ENCODE measurements at places on chromosomes 1 and 21. TPM values are rescaled to one million over a fixed set of nuclear protein-coding genes. Genes with fewer than 3 reads are reported as not detected.
A peak's percentile ranks its signal among the peaks of the same experiment; 100 is the strongest.

DNA sequence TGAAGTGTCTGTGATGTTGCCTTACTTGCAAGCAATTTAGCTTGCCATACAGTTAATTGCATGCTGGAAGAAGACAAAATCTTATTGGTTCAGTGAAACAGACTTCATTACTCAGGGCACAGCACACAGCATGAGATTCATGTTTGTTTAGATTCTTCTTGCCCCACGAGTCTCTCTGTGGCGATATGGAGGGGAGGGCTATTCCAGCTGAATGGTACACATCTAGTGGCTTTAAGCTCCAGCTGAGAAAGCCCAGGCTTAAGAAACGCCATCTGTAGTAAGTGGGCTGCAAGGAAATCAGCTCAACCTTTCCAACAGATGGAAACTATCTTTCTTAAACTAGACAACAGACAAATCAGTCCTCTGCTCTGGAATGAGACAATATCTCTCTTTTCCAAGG lies 1022.0 kb downstream of the NCAM2 start:
- DNase-seq, result no peak

- no peak for DNase-seq
Observed at GRCh38 chr1:178150610-178151009, 56.7 kb downstream of the RASAL2 start.

- peak; percentile 65 for DNase-seq
Observed at GRCh38 chr1:106526650-106527049, 529.8 kb upstream of the PRMT6 start.

- no peak for DNase-seq
Observed at GRCh38 chr1:181948372-181948771, 113.1 kb downstream of the ZNF648 start.

DNA sequence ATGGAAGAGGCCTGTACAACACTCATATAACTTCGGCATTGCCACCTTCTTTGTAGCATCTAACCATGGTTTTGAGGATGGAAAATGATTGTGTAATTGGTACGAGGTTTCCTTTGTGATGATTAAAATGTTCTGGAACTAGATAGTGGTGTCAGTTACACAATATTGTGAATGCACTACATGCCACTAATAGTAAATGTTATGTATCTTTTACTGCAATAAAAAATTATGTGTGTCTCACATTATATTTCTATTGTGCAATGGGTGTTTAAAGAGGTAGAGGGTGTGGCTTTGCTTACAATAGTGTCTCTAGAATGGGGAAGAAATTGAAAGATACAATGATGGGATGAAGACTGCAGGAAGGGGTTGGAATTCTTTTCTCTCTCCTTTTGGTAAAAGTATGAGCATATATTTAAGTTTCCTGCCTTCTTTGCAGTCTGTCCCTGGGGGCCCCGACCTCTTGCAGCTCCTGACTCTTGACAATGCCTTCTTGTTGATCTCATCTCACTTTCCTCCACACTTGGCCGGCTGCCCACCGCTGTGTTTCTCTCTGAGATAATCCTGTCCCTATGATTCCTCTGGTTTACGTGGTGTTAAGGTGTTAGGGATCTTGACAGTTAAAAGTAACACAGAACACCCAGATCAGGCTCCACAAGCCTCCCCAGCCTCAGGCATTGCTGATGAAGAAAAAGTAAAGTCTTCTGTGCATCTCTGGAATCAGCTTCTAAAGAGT lies 39.3 kb downstream of the MTARC1 start:
- DNase-seq, result no peak

DNA sequence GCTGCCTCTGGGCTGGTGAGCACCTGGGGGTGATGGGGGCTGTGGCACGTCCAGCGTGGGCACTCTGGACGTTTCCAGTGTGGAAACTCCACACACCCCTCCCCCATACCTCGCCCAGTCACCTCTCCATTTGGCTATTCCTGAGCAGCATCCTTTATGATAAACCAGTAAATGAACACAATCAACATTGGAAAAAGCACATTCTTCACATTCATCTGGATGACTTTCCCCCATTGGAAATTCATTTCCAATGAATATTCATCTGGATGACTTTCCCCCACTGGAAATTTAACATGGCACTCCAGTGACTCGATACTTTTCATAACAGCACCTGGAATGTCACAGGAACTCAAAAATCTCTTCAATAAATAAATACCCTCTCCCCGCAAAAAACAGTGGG lies 104.8 kb upstream of the KRTAP19-8 start:
- DNase-seq, result no peak

DNA sequence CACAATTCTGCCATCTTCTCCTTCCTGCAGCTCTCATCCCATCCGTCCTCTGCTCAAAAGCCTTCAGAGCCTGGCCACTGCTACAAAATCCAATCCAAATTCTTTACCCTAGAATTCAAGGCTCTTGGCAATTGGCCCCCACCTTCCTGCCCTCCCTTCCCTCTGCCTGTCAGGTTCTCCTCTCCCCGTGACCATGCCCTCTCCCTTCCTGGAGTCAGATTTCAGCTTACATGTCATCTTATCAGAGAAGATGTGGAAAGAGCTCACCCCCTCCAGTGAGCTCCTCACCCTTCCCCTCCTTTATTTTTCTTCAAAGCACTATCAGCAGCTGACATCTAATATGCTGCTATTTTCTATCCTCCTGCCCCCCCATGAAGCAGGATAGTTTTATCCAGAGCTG lies 86.9 kb downstream of the GRIK3 start:
- no peak for DNase-seq

DNA sequence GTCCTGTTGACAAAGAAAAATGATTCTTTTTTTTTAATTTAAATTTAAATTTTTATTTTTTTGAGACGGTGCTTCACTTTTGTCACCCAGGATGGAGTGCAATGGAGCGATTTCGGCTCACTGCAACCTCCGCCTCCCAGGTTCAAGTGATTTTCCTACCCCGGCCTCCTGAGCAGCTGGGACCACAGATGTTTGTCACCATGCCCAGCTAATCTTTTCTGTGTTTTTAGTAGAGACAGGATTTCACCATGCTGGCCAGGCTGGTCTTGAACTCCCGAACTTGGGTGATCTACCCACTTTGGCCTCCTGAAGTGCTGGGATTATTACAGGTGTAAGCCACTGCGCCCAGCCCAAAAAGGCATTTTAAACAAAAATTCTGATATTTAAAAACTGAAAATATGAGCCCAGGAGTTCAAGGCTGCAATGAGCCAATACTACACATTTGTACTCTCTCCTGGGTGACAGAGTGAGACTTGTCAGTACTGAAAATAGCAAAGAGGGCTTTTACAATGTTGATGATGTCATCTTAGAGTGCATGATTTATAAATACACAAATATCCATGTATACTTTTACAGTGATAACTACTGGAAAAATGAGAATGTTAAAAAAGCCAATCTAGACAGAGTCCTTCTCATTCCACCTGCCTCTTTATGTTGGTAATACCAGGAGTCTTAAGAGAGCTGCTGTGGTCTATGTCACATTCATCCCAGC lies 56.0 kb upstream of the STUM start:
- DNase-seq, result no peak

GRCh38 chr1:30101016-30101415 lies 622.4 kb downstream of the MATN1 start:
- DNase-seq, result no peak

GRCh38 chr1:42177541-42177981 lies 13.0 kb upstream of the GUCA2A start:
- peak; percentile 48 for DNase-seq

GRCh38 chr1:193549081-193549480 lies 362.7 kb upstream of the B3GALT2 start:
- DNase-seq, result no peak

DNA sequence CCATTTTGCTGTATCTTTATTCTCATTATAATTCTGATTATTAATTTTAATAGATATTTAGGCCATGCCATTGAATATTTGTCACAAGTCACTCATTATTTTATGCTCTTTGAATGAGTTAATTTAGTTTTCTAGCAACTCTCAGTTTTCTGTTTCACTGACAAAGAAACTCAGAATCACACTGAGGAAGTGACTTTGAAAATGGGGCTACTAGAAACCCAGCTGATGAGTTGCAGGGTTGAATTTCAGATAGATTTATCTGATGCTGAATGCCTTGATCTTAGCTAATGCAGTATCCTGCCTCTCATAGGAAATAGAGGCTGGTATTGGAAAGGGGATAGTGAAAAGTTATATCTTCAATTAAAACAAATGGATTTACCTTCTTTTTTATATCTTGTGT lies 67.4 kb upstream of the PLA2G4A start:
- DNase-seq, result no peak

GRCh38 chr21:31531967-31532366 lies 127.5 kb upstream of the SOD1 start:
- no peak for DNase-seq

GRCh38 chr1:225746361-225747179 lies 31.1 kb upstream of the SRP9 start:
- DNase-seq, result peak; percentile 85

- no peak for DNase-seq
Observed at GRCh38 chr1:12438349-12438924, 179.6 kb downstream of the DHRS3 start.

- DNase-seq, result no peak
Observed at GRCh38 chr1:29756901-29757725, 520.8 kb downstream of the PTPRU start.

GRCh38 chr1:2151911-2152310 lies 42.7 kb downstream of the FAAP20 start:
- no peak for DNase-seq

DNA sequence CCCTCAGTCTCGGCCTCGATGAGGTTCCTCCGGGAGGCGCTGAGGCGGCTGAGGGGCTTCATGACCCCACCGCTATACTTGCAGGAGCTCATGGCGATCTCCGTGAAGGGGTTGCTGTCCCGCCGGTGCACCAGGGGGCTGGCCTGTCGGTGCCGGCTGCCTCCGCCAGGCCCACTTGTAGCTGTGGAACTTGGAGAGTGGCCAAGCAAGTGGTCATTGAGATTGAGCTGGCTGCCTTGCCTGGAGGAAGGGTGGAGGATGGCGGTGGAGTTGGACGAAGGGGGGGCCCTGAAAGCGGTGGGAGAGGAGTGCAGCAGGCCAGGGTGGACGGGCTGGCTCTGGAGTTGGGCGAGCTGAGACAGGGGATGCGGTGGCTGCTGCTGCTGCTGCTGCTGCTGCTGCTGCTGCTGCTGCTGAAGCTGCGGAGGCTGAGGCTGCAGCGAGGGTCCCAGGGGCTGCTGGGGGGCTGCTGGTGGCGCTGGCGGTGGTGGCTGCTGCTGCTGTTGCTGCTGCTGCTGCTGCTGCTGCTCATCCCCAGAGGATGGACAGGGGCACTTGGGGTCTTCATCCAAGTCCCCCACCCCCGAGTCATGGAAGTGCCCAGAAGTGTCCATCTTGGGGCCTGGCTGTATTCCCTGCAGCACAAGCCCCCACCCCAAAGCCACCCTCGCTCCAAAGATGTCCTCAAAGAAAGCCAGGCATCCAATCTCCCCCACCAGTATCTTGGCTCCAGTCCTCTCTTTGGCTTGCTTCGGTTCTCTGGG lies 548 bp downstream of the KCNN3 start:
- no peak for DNase-seq

DNA sequence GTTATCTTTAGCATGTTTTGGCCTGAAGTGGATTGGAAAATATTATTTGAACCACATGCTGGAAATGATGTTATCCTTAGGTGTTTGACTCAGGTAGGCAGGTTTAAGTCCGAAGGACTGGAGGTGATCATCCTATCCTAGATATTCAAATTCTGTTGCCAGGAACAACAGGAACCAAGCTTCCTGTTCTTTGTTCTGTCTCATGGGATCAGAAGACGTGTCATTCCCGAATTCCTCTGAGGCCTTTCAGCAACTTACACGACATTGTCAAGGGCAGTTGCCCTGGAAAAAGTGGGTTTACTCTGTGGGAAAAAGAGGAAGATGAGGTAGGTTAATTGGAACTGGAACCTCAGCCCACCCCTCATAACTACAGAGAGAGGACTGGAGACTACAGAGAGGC lies 36.6 kb downstream of the SLAMF6 start:
- DNase-seq, result no peak

DNA sequence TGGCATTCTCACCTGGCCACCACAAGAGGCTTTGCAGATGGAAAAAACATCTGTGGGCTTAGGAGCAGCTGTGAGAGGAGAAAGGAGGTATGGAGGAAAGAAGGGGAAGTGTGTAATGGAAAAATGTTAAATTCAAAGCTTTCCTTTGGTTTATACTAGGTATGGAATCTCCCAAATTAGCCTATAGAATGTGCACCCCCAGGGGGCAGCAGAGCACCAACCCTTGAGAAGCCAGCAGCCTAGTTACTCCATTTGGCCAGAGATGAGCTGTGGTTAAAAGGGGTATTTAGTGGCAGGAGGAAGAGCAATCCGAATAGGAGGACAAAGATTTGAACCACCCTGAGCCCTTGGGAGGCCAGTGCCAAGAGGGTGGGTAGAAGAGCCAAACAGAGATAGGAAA lies 97.5 kb upstream of the CTTNBP2NL start:
- no peak for DNase-seq

The CFAP107 gene
- not detected for total RNA-seq

The SIM2 gene
- total RNA-seq, result 22.3 TPM

The RIPPLY3 gene
- total RNA-seq, result 5.1 TPM

The ALPL gene
- total RNA-seq, result 0.43 TPM

The CYB561D1 gene
- 3.6 TPM for total RNA-seq

The RHD gene
- total RNA-seq, result not detected

The PCSK9 gene
- total RNA-seq, result 1.1 TPM

The DMBX1 gene
- not detected for total RNA-seq

The XPR1 gene
- 16.5 TPM for total RNA-seq

The CR1L gene
- total RNA-seq, result not detected

The BECN2 gene
- total RNA-seq, result not detected

The PADI3 gene
- total RNA-seq, result 0.07 TPM

The AJAP1 gene
- total RNA-seq, result 2.4 TPM

The GJB5 gene
- total RNA-seq, result not detected

Measured in epithelial cell of proximal tubule (primary cell).